Ovary (tissue), 10 donors: ENCODE measurements at places on chromosomes 12 and 14. TPM values are rescaled to one million over a fixed set of nuclear protein-coding genes. Genes with fewer than 3 reads are reported as not detected.
A peak's percentile ranks its signal among the peaks of the same experiment; 100 is the strongest.

GRCh38 chr14:24888532-24888931, 161.4 kb downstream of the STXBP6 start:
- DNase-seq = no peak
- no peaks in the 10 kb centered on the region for H3K27me3 ChIP-seq
- no peaks in the 10 kb centered on the region for H3K4me1 ChIP-seq
- H3K36me3 ChIP-seq = no peaks in the 10 kb centered on the region
- H3K4me3 ChIP-seq = no peak overlapping the region

- H3K27me3 ChIP-seq = no peaks in the 10 kb centered on the region
- DNase-seq = no peak
- no peaks in the 10 kb centered on the region for H3K36me3 ChIP-seq
- H3K27ac ChIP-seq = no peak overlapping the region
Observed at GRCh38 chr12:54068418-54069070, 14.9 kb downstream of the HOXC4 start.

DNA sequence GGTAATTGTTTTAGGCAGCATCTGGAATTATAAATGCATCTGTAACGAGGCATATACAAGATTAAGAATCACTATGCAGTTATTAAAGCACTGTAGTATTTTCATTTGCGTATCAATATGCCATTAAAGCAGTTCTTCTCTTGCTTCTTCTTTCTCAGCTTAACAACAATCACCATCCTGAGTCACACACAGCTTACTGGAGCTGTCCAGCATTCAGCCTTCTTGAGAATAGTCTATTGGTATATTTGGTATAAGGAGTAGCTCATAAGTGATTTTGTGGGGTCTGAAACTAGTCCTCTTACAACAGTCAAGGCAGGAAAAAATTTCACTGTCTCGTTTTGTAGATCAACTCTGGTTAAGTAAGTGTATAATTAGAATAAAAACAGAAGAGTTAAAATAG, 523.0 kb upstream of the FOXG1 start:
- no peak overlapping the region for H3K4me3 ChIP-seq
- DNase-seq = no peak

- no peak for DNase-seq
- no peaks in the 10 kb centered on the region for H3K27me3 ChIP-seq
- H3K27ac ChIP-seq = no peak overlapping the region
- H3K4me1 ChIP-seq = peaks cover 5% of the 10 kb centered on the region
- no peaks in the 10 kb centered on the region for H3K36me3 ChIP-seq
- no peak overlapping the region for H3K4me3 ChIP-seq
Observed at GRCh38 chr14:92717571-92718042, 30.8 kb downstream of the LGMN start.

DNA sequence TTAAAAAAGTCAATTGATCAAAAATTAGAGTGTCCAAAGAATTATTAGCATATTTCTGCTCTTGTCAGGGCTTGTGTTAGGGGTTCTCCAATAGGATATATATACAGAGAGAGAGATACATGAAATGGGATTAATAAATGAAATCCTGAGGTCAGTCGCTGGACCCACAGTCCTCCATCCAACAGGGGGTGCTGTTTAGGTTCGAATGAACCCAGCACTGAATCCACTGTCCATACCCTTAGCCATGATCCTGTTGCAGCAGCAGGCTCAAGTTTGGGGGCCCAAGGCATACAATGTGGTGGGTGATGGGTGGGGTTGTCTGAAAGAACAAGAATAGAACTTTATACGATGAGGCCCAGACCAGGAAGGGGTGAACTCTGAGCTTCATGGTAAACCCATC, 780 bp upstream of the MYO1H start:
- H3K27ac ChIP-seq = no peak overlapping the region
- no peak overlapping the region for H3K4me3 ChIP-seq
- H3K27me3 ChIP-seq = no peaks in the 10 kb centered on the region
- H3K4me1 ChIP-seq = no peaks in the 10 kb centered on the region
- DNase-seq = no peak

DNA sequence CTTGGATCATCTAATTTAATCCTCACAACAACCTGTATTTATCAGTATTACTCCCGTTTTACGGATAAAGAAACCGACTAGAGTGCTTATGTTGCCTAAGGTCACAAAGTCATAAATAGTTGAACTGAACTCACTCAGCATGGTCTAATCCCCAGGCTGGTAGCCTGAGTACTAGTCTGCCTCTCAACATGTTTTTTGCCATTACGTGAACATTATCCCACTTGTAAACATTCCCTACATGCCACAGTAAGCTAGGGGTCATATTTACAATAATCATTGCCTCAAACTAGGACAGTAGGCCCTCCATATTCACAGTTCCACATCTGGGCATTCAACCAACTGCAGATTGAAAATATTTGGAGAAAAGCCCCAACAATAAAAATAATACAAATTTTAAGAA, 12.1 kb downstream of the SNRPF start:
- no peaks in the 10 kb centered on the region for H3K27me3 ChIP-seq
- H3K4me1 ChIP-seq = no peaks in the 10 kb centered on the region
- no peak for DNase-seq
- no peaks in the 10 kb centered on the region for H3K36me3 ChIP-seq

GRCh38 chr14:53228966-53229365, 75.8 kb upstream of the DDHD1 start:
- no peaks in the 10 kb centered on the region for H3K27me3 ChIP-seq
- H3K36me3 ChIP-seq = no peaks in the 10 kb centered on the region
- H3K27ac ChIP-seq = no peak overlapping the region
- DNase-seq = no peak

DNA sequence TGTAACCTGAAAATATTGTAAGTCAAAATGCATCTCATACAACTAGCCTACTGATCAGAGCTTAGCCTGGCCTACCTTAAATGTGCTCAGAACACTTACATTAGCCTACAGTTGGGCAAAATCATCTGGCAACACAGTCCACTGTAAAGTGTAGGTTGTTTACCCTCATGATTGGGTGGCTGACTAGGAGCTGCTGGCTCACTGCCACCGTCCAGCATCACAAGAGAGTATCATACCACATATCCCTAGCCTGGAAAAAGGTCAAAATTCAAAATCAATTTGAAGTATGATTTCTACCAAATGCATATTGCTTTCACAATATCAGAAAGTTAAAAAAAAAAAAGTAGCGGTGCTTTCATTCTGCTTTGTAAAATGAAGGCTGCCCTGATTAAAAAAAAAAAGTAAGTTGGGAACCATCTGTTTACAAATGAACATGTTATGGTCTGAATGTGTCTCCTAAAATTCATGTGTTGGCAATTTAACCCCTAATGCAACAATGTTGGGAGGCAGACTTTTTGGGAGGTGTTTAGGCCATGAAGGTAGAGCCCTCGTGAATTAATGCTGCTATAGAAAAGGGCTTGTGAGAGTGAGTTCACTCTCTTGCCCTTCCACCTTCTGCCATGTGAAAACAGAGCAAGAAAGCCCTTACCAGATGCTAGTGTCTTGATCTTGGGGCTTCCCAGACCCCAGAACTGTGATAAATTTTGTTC, 211.8 kb downstream of the PPM1H start:
- peaks cover 3% of the 10 kb centered on the region for H3K4me1 ChIP-seq
- H3K36me3 ChIP-seq = no peaks in the 10 kb centered on the region
- H3K4me3 ChIP-seq = no peak overlapping the region
- H3K27me3 ChIP-seq = no peaks in the 10 kb centered on the region

- no peaks in the 10 kb centered on the region for H3K4me1 ChIP-seq
- DNase-seq = no peak
- H3K4me3 ChIP-seq = no peak overlapping the region
- H3K36me3 ChIP-seq = no peaks in the 10 kb centered on the region
- no peaks in the 10 kb centered on the region for H3K27me3 ChIP-seq
- H3K27ac ChIP-seq = no peak overlapping the region
Observed at GRCh38 chr14:69107407-69108003, 45.4 kb downstream of the DCAF5 start.

- H3K27me3 ChIP-seq = no peaks in the 10 kb centered on the region
- DNase-seq = no peak
- H3K36me3 ChIP-seq = no peaks in the 10 kb centered on the region
- H3K4me3 ChIP-seq = no peak overlapping the region
- H3K27ac ChIP-seq = no peak overlapping the region
Observed at GRCh38 chr12:114711689-114712152, 27.7 kb upstream of the TBX3 start.

GRCh38 chr12:15146585-15146984, 74.6 kb downstream of the RERG start:
- no peak overlapping the region for H3K27ac ChIP-seq
- H3K4me3 ChIP-seq = no peak overlapping the region
- no peaks in the 10 kb centered on the region for H3K27me3 ChIP-seq
- DNase-seq = peak; percentile 19
- H3K4me1 ChIP-seq = peaks cover 8% of the 10 kb centered on the region
- H3K36me3 ChIP-seq = no peaks in the 10 kb centered on the region

GRCh38 chr12:92155733-92156132, 10.1 kb upstream of the BTG1 start:
- H3K27me3 ChIP-seq = no peaks in the 10 kb centered on the region
- no peak overlapping the region for H3K27ac ChIP-seq
- H3K4me3 ChIP-seq = no peak overlapping the region

GRCh38 chr14:83561261-83561660, 1968.7 kb upstream of the FLRT2 start:
- no peak overlapping the region for H3K27ac ChIP-seq
- DNase-seq = no peak
- H3K27me3 ChIP-seq = no peaks in the 10 kb centered on the region
- no peaks in the 10 kb centered on the region for H3K36me3 ChIP-seq

DNA sequence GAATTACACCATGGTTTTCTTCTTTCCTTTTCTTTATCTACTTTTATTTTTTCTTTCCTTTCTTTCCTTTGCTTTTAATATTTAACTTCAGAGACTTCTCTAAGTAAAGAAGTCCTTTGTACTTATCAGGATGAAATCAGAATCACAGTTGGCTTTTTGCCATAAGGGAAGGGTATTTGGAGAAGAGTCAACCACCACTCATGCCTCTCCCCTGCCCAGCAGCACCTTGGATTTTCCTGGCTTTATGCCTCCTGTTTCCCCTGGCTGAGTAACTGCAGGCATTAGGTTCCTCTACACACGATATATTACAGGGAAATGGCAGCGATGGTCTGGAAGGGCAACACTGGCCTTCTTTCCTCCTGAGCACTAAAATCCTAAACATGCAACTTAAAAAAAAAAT, 266.4 kb upstream of the CAND1 start:
- H3K4me3 ChIP-seq = no peak overlapping the region
- no peak overlapping the region for H3K27ac ChIP-seq
- H3K27me3 ChIP-seq = no peaks in the 10 kb centered on the region
- no peaks in the 10 kb centered on the region for H3K36me3 ChIP-seq
- no peaks in the 10 kb centered on the region for H3K4me1 ChIP-seq

DNA sequence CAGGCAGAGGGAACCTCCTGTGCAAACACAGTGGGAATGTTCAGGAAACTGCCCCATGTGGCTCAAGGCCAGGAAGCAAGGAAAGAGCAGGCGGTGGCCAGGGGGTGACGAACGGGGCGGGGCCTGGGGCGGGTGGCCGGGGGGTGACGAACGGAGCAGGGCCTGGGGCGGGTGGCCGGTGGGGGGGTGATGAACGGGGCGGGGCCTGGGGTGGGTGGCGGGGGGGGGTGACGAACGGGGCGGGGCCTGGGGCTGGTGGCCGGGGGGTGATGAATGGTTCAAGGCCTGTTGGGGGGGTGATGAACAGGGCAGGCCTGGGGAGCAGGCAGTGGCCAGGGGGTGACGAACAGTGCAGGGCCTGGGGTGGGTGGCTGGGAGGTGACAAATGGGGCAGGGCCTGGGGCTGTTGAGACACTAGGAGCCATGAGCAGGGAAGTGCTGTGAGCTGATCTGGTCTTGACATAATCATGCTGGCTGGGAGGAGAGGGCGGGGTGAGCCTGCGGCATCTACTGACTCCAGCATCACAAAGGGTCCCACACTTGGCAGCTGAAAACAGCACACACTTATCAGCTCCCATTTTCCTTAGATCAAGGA, 62.7 kb upstream of the FBRSL1 start:
- no peaks in the 10 kb centered on the region for H3K36me3 ChIP-seq
- H3K27ac ChIP-seq = no peak overlapping the region
- peaks cover 7% of the 10 kb centered on the region for H3K4me1 ChIP-seq

- no peak overlapping the region for H3K27ac ChIP-seq
- no peak overlapping the region for H3K4me3 ChIP-seq
Observed at GRCh38 chr12:47707905-47708543, 2.2 kb upstream of the RPAP3 start.

DNA sequence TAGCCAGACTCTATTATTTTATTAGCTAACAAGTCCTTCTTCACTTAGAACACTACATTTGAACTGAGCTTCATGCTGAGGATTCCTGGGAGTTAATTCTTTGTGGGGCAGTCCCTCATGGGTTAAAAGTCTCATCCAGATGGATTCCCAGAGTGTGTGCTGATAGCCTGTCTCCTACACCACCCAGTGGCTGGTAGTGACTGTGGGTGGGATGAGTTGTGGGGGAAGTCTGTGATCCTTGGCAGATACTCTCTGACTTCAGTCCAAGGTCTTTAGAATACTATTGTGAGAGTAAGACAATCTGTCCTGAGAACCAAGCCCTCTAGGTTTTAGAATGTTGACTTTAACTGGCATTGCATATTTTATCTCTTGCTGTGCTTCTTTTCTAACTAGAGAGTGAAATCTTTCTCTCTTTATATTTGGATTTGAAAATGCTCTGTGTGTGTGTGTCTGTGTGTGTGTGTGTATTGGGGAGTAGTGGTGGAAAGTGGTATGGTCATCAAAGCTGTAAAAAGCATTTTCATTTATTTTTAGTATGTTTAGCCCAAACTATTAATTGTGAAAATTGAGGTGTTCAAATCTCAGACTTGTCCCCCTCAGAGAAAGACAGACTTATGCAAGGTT, 37.3 kb downstream of the AKAP6 start:
- H3K27ac ChIP-seq = no peak overlapping the region
- H3K27me3 ChIP-seq = no peaks in the 10 kb centered on the region
- H3K4me1 ChIP-seq = peaks cover 9% of the 10 kb centered on the region
- H3K4me3 ChIP-seq = no peak overlapping the region
- no peak for DNase-seq
- no peaks in the 10 kb centered on the region for H3K36me3 ChIP-seq

SLC6A15 gene
- total RNA-seq = 0.20 TPM

LUM gene
- 274 TPM for total RNA-seq

AICDA gene
- not detected for total RNA-seq

ARHGEF25 gene
- total RNA-seq = 40.1 TPM

SLC24A4 gene
- 0.24 TPM for total RNA-seq

PTCSC3 gene
- total RNA-seq = not detected

EXD2 gene
- 16.4 TPM for total RNA-seq

FGF6 gene
- not detected for total RNA-seq

PA2G4 gene
- 77.0 TPM for total RNA-seq

TMEM30B gene
- total RNA-seq = 2.6 TPM

ASCL1 gene
- 3.3 TPM for total RNA-seq

MGP gene
- total RNA-seq = 431 TPM

ATXN7L3B gene
- total RNA-seq = 37.9 TPM

KRT73 gene
- not detected for total RNA-seq

HCAR1 gene
- total RNA-seq = 0.30 TPM

RNASE1 gene
- total RNA-seq = 102 TPM

CLEC14A gene
- 10.2 TPM for total RNA-seq
